NCI-H1092 treated with DMSO at 0.1 percent for 48 hours (cell line): ENCODE measurements at places on chromosomes 5 and 9.

GRCh38 chr9:113993838-113994540 is 84.1 kb downstream of the AMBP start:
- DNase-seq = peak; percentile 98

GRCh38 chr9:105319202-105319813 is 74.9 kb downstream of the SLC44A1 start:
- DNase-seq = no peak

DNA sequence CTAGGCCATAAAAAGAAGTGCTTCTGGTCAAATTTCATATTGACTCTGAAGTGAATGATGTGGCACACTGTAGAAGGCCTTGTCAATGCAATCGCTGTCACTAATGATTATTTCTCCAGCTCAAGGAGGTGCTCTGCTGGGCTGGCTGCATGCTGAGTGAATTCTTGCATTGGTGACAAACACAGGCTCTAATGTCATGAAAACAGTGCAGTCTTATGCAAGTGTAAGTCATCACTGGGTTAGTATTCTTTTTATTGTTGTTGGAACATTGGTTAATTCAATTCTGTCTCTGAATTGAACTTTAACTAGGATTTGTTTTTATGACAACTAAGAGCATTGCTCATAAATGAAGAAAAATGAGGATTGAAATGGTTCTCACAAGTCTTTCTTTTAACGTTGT is 57.3 kb upstream of the CD180 start:
- DNase-seq = peak; percentile 8

- DNase-seq = no peak
These were observed 71.6 kb upstream of the RNU6ATAC start for GRCh38 chr9:134236001-134236421.

GRCh38 chr5:51651476-51651875 is 268.2 kb downstream of the ISL1 start:
- DNase-seq = no peak

DNA sequence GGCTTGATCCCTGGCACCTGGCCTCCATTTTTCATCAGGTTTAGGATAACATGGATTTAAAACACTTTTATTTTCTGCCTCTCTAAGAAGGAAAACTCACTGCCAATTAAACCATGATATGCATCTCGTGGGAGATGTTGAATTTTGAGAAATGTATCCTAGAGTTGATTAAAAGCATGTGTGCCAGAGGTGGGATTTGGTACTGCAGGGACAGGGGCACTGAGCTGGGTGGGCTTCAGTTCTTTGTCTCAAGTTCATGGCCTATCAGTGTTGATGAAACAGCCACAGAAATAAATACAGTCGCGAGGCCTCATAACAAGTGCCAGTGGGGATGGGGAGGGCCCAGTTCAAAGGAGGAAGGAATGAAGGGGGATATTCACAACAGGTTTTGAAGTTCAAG is 34.9 kb downstream of the POLR1E start:
- no peak for DNase-seq

- DNase-seq = no peak
These were observed 66.5 kb downstream of the COX7C start for GRCh38 chr5:86684222-86684621.

GRCh38 chr5:15168358-15168757 is 296.8 kb upstream of the ANKH start:
- no peak for DNase-seq

GRCh38 chr5:95927927-95928723 is 33.5 kb downstream of the ELL2 start:
- DNase-seq = no peak

GRCh38 chr5:73354406-73354805 is 94.2 kb downstream of the FOXD1 start:
- no peak for DNase-seq

DNA sequence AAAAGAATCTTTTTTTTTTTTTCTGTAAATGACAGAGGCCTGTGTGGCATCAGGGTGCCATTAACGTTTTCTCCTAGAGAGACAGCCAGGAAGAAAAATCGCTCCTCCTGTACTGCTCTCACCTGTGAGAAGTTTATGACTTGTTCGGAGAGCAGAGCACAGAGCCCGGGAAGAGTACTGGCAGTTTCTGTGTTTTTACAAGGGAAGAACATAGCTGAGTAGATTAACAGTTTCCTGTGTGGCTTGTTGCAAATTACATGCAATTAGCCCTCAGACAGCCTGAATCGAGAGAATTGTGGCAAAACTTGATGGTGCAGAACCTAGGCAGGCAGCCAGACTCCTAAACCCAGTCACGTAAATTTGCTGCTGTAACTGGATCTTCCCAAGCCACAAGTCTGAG is 32.1 kb downstream of the PRKACG start:
- DNase-seq = peak; percentile 69

- DNase-seq = no peak
These were observed 73.7 kb upstream of the MTAP start for GRCh38 chr9:21728781-21729180.

- DNase-seq = no peak
These were observed 5.6 kb downstream of the ZNF462 start for GRCh38 chr9:106868565-106868964.

DNA sequence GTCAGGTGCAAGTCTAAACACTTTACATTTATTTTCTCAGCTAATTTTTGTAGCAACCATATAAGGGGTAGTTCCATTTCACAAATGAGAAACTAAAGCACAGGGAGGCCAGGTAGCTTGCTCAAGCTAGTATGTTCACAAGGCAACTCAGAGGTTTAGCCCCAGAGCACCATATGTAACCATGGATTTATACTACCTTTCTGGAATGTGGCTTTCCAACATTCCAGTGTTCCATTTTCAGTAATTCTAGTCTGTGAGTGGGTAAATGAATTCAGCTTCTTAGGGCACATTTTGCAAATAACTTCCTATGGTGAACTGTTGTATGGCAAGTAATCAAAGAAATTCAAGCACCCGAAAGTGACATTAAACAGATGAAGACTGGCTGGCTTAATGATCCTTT is 25.0 kb upstream of the CAST start:
- no peak for DNase-seq

GRCh38 chr5:126875303-126875785 is 98.4 kb downstream of the LMNB1 start:
- DNase-seq = no peak

DNA sequence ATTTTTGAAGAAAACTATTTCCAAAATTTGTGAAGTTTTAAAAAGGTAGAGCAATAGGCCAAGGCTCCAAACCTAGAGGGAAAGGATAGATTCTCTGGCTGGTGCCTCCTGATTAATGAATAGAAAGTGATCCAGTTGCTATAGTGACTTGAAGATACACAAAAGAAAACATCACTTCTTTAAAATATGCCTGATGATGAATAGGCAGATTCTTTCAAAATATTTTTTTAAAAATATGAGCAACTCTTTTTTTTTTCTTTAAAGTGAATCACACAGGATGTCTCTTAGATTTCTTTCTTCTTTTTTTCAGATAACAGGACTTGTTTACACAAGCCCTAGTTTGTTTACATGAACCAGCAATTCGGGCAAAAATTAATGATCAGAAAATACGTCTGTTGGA is 124.4 kb downstream of the RFK start:
- DNase-seq = no peak

DNA sequence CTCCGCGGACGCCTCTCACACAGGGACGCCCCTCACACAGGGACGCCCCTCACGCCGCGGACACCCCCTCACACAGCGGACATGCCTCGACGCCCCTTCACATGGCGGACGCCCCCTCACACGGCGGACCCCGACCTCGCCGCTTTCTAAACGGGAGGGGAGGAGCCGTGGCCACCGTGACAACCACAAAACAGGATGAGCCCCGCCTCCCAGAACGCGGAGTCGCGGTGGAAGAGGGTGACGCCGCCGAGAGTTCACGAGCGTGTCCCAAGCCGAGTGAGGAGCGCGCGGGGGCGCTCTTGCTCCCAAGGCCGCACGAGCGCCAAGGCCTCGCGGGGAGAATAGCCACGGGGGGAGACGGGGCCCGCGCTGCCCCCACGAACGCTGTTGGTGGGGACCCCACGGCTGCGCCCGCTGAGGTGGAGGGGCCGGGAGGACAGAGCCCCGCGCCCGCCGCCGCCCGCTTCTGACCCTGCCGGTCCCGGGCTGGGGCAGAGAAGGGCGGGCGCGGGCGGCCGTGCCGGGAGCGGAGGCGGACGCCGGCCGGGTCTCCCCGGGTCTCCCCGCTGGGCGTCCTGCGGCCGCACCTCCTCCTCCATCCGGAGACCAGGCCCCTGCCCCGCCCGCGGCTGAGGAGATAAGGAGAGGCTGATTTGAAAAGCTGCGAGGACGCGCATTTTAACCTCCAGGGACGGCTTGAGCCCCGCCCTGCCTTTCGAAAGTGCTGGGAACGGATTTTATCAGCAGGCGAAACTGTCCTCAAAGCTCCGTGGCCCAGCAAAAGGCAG is 3.9 kb upstream of the NKD2 start:
- DNase-seq = no peak

- peak; percentile 33 for DNase-seq
These were observed 744 bp upstream of the PPP2CA start for GRCh38 chr5:134226441-134227192.

GRCh38 chr5:178428341-178429155 is 161.6 kb downstream of the COL23A1 start:
- DNase-seq = no peak

DNA sequence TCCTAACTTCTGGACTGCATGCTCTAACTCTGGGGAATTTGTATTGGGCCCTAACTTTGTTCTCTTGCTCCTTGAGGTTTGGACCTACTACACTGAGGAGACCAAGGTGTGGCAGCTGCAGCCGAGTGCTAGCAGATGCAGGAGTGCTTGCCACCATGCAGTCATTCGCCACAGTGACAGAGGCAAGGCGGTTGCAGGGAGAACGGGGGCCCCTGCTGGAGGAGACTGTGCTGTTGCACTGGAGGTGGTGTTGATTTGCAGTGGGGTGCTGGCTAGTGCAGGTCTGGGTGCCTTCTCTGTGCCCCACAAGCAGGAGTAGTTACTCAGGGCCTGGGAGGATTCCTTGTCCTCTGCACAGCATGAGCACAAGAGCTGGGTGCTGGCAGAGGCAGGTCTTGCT is 22.4 kb upstream of the DIRAS2 start:
- no peak for DNase-seq

GRCh38 chr5:62538017-62538942 is 40.3 kb upstream of the LRRC70 start:
- no peak for DNase-seq

DNA sequence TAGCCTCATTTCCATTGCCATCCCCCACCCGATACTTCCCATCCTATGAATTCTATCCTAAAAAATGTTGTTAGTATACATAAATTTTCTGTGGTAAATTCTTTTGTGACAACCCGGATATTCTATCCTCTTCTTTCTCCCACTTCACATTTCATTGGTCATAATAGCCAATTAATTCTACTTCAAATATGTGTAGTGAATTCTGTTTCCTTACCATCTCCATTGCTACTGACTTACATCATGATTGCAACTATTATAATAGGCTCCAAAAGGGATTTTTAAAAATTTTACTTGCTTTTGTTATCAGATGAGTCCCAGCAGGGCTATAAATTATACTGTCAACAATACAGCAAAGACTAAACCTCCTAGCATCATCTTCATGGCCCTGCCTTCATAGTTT is 1326.8 kb downstream of the PTPRD start:
- no peak for DNase-seq

- DNase-seq = no peak
These were observed 7.0 kb upstream of the SYNPO start for GRCh38 chr5:150633429-150633828.

DNA sequence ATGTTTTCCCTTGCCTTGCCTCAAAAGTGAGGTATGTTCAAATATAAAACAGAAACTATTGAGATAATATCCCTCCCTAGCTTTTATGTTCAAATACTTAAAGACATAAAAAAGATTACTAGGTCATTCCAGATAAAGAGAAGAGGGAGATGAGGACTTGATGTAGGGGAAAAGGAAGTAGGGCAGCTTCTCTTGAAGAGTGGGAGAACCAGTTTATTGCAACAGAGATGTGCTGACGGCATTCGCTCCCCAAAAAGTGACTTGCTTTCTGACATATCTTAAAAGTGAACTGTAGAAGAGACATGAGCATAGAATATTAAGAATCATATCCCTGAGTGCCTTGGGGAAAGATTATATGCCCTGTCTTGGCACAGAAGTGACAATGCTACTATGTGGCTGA is 330.2 kb upstream of the NREP start:
- DNase-seq = no peak

GRCh38 chr5:151042453-151043093 is 22.2 kb downstream of the GPX3 start:
- no peak for DNase-seq

DNA sequence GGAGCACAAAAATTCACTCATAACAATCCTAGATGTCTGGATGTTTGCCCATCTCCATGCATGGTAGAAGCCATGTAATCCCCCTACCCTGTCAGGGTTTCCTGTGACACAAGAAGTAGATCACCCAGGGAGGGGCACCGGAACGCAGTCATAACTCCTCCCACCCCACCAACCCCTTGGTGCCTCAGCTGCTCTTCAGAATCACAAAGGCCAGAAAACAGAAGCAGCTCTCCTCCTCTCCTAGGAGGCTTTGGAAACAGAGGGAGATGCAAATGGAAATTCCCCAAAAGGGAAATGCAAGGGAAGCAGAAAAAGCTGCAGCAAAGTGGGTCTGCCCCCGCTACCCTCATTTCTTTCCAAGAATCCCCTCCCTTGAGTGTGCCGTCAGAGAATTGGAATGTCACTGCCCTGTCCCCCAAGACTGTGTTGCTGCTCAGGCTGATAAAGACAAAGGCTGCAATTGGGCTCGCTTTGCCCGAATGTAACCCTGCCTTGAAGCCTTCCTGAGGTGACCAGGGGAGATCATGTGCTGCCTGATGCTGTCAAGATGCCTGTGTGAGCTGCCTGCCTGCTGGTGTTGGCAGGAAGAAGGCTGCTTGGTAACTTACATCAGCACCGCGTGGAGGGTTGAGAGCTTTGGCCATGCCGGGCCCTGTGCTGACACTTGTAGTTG is 65.5 kb upstream of the ABCA1 start:
- DNase-seq = no peak

- DNase-seq = no peak
These were observed 4.8 kb upstream of the SLC6A18 start for GRCh38 chr5:1220351-1220750.

DNA sequence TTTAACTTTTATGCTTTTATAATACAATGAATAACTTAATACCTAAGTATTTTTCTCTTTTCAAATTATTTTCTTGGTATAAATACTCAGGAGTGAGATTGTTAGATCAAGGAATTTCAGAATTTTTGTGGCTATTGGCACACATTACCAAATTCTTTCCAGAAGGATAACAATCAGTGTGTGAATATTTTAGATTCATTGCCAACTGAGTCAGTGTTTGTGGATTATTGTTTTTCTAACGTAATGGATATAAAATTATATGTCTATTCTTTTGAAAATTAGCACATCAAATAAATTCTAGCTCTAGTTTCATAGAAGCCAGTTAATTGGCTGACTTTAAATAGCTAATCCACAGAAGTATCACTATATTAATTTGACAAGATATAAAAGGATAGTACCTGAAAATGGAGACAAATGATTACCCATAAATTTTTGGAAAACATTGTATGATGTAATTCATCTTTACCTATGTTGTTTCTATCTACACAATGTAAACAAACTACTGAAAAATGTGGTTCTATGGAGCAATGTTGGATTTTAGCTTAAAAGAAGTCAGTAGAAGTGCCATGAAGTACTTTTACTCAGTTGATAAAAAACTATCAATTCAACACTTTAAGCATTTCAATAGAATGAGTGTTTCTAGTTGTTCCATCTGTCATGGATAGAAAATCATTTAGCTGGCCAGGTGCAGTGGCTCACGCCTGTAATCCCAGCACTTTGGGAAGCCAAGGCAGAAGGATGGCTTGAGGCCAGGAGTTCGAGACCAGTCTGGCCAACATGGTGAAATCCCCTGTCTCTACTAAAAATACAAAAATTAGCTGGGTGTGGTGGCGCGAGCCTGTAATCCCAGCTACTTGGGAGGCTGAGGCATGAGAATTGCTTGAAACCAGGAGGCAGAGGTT is 185.1 kb downstream of the ADAMTSL1 start:
- no peak for DNase-seq

GRCh38 chr9:114452219-114453165 is 52.8 kb downstream of the WHRN start:
- peak; percentile 86 for DNase-seq
